PC-9 (cell line): ENCODE measurements at places on chromosomes 16 and 17.

GRCh38 chr16:27387724-27388123 lies 14.2 kb upstream of the IL21R start:
- no peak for DNase-seq

- no peak for DNase-seq
These were observed 15.8 kb upstream of the GHDC start for GRCh38 chr17:42210046-42210445.

GRCh38 chr17:79659376-79659775 lies 48.5 kb upstream of the RBFOX3 start:
- no peak for DNase-seq

DNA sequence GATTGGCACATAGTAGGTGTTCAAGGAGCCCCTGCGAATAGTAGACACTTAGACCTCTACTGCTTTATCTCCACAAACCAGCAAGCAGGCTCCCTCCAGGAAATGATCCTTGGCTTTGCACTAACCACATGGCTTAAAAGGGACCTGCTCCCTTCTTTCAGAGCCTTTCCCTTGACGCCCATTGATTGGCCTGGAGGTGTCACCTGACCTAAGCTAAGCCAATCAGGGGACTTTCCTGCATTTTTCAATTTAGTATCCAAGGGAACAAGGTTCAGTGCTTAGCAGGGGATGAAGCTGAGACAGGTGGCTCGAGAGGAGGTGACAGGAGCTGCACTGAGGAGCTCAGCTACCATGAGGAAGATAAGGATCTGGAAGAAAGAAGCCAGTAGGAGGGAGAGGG lies 52.8 kb downstream of the CLEC19A start:
- DNase-seq, result no peak

DNA sequence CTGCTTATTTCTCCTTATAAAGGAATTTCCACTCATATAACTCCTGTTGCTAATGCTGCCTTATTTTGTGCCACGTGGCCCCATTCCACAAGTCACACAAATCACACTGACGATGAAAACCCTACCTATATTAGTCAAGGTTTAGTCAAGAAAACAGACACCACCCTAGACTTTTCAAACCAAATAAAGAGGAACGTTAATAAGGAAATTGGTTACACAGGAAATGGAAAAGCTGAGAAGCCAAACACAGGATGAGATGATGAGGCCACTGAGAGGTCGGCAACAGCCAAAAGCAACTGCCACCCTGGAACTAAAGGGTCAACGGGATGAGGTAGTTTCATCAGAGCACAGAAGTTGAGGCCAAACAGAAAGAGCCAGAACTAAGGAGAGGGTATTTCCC lies 47.3 kb upstream of the ALOX12 start:
- DNase-seq, result no peak

DNA sequence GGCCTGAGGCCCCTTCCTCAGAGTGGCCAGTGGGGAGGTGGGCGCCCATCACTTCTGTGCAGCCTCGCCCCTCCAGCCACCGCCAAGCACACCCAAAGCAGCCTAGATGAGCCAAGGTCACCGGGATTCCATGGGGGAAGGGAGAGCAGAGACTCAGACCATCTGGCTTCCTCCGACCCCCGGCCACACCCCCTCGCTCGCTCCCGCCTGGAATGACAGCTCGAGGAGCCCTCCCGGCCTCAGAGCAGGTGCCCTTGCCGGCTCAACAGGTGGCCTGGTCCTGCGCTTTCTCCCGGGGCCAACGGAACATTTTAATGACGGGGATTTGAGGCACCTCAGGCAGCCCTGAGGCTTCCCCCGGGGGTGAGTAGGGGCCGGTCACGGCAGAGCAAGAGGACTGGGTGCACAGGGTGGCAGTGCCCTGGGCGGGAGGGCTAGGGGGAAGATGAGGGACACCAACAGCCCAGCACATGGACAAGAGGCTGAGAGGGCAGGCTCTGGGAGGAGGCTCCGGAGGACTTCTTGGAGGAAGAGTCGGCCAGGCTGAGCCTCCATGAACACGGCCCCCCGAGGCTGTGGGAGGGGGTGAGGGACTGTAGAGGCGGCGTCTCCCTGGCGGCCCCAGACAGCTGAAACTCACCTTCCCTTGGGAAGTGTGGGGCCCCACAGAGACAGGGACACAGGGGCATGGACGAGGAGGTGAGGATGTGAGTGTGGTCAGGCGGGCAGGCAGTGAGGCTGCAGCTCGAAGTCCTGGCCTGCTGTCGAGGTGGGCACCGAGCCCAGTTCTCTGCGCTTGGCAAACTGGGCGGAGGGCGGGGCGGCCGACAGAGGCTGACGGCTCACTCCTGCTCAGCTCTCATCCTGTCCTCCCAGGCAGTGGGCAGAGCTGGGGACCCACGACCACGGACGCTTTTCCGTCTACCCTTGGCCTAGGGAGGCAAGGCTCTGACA lies 12.5 kb upstream of the C1QTNF8 start:
- no peak for DNase-seq

DNA sequence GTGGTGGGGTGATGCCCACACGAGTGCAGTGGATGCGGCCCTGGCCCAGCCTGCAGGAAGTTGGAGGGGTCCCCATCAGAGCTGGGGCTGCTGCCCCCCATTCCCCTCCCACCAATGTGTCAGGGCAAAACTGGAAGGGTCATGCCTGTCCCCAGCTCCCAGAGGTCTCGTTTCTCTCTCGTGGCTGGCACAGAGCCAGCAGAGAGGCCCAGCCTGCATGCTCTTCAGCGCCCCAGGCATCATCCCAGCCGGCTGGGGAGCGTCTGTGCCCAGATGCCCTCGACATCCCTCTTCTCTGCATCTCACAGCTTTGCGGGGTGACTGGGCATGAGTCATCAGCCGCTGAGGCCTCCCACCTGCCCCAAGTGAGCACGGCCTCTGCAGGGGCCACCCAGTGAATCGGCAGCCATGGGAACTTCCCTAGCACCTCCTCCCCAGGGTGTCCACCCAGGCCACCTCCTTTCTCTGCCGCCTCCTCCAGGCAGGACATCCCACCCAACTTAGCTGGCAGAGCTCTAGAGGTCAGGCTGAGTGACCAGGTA lies 9.8 kb upstream of the CSNK1D start:
- peak; percentile 82 for DNase-seq

DNA sequence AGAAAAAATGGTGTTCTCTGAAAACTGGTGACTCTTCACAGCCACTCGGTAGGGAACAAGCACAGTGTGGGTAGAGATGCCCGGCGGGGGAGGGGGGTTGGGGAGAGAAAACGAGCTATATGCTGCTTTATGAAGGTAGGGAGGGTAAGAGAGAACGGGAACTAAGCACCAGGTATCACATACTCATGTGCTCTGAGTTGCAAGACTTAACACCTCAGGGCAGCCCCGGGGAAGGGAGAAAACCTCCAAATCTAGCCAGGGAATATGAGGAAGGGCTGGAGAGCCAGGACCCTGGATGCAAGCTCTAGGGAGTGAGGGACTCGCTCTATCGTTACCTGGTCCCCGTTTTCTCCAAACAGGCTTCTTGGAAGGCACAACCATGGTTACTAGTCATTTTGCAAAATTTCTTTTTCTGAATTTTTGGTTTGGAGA lies 35.3 kb downstream of the HIC1 start:
- no peak for DNase-seq

DNA sequence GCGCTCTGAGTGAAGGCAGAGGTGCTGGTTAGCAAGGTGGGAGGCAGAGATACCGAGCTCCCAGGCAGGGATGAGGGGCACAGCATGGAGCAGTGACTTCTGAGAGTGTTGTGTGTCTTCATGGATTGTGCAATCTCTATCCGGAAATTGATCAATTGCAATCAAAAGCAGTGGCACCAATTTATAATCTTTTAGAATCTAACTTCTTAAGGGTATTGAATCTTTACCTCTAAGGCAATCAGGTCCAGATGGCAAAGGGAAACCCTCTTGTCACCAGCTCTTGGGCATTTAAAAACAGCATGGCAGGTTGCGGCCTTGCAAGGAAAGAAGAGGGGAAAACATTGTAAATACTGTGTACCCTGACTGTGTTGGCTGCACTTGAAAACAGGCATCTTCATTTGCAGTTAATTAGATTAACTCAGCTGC lies 58.0 kb upstream of the MRTFB start:
- DNase-seq, result no peak

DNA sequence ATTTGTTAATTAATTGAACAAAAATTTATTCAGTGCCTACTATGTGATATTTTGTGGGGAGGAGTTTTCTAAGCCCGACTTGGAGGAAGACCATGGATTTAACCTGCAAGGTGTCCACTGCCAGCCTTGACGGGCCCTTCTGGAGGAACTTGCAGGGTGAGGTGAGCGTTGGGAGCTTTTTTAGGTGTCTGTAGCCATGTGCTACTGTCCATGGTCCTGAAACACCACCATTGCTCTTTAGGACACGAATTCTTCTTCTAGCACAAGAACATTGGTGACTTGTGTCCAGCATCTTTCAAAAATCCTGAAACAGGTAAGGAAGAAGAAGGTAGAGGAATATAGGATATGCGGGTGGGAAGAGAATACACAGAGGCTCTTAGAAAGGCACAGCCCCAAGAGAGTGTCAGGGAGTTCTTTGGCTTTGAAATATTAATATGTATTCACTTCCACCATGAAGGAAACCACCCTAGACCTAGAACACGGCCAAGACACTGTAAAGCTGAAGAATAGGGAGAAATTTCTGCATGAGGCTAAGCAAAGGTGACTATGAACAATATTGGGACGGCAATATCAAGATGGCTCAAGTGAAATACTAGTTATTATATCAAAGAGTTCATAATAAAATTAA lies 27.9 kb upstream of the OR4D1 start:
- DNase-seq, result peak; percentile 24

DNA sequence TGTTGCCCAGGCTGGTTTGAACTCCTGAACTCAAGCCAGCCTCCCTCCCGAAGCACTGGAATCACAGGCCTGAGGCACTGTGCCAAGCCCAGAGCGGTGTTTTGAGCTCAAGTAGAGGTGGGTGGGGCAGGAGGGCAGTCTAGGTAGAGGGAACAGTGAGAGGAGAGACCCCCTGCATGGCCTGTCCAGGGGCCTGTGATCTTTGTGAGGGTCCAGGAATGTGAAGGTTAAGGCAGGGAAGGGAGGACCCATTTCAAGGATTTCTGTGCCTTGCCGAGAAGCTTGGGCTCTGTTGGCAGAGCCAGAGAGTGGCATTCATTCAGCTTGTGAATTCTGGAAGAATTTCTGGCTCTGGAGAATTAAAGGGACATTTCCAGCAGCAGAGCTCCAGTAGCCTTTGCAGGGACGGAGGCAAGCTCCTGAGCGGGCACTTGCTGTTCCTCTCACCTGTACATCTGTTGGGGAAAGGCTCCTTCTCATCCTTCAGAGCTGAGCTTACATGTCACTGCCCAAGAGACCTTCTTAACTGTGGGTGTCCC lies 2.7 kb downstream of the WWOX start:
- DNase-seq, result no peak

GRCh38 chr16:12211870-12212690 lies 235.5 kb downstream of the SNX29 start:
- no peak for DNase-seq

DNA sequence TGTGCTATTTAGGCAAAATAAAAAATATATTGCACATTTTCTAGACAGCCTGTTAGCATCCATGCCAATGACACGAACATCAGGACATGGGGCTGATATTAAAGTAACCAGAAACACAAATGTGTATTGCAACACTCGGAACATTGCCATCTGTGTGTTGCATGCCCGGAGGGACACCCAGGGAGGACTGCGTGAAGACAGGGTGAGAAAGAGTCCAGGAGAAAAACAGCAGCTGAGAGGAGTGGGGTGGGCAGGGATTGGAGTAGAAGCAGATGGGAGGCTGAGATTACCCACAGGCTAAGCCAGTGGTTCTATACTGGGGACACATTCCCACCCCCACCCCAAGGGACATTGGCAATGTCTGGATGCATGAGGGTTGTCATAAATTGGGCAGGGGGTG lies 114.8 kb downstream of the GRIN2A start:
- DNase-seq, result no peak

GRCh38 chr16:1275791-1276579 lies 20.1 kb downstream of the TPSD1 start:
- DNase-seq, result no peak
